ENCODE measurements at places on chromosomes 13 and 19.

GRCh38 chr13:29593605-29594297 is 1.7 kb downstream of the SLC7A1 start:
- DNase-seq = no peak

DNA sequence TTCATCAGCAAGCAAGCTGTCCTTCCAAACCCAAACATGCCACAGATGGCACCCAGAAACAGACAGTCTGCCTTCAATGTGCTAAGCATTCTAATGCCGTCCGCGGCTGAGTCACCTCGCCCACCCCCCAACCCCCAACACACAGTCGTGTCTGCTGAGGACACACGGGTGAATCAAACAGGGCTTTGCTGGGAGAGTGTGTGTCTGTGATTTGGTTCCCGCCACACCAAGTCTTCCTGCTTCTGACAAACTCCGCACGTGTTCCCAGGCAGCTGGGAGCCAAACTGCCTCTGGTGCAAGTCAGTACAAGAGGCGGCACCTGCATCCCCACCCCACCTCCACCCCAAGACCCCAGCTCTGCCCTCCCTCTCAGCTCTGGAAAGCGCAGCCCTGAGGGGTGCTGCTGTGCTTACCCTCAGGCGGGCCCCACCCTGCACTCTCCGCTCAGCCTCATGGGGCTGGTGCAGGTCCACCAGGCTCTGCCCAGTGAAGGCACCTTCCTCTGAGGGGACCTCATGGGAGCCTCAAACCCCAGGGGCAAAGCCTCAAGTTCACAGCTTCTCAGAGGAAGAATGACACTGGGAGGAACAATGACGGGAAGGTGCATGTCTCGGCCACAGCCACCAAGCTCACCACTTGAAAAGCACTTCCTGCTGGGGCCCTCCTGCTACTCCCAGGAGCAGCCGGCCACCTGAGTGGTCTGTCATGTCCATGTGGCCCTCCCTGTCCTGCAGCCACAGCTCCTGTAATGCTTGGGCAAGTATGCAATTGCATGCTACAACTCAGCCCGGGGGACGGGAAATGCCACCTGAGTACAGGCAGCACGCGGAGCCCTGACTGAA is 15.0 kb upstream of the SLC35E1 start:
- DNase-seq = peak; percentile 41

GRCh38 chr19:19530889-19531288 is 2.2 kb downstream of the YJEFN3 start:
- DNase-seq = no peak

DNA sequence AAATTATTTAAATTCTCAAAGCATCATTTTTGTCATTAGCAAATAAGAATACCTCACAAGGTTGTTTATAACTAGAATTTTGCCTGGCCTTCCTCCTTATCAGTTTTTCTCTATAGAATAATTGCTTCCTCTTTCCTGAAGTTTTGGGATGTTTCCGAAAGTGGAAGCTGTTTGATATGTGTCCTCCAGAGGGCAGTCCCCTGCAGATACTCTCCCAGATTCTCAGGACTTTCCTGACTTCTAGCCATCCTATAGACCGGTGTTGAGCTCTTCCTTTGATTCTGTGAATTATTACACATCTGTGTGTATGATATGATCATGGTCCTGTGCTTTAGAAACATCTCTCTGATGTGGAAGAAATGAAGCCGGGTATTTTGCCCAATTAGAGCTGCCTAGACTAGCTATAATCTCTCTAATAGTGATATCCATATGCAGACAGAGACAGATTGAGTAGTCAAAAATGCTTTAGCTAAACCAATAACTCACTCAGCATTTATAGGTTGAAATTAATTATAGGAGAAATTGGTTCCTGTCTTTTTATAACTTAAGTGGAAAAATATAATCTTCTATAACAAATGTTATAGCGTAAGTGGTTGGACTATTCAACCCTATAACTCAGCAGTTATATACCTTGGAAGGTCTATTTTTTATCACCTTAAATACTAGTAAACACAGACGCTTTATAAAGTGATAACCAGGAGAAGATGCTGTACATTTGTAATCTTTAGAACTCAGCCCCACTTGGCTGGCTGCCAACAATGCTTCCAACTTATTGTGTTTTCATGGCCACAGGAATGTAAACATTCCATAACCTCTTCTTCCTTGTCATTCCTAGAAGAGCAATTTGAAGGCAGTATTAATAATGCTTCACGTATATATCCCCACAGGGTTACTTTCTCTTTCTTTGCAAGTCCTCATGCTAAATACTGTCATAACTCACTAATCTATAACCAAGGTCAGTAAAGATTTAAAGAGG is 201.0 kb upstream of the RXFP2 start:
- no peak for DNase-seq

DNA sequence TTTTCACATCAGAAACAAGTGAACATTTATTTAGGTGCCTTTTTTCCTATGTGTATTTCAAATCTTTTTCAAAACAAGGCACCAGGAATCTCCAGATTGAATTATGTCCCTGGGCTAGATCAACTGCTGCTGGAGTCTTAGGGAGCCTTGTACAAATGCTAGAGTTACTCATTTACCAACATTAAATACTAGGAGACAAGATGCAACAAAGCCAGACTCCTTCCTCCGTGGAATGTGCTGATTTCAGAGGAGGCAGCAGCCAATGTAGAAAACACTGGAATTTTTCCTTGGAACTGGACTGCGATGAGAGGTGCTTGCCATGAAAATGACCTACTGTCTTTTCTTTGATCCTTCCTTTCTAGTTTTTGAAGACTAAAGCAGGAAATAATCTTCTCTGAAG is 1514.7 kb upstream of the MIR17HG start:
- DNase-seq = no peak

DNA sequence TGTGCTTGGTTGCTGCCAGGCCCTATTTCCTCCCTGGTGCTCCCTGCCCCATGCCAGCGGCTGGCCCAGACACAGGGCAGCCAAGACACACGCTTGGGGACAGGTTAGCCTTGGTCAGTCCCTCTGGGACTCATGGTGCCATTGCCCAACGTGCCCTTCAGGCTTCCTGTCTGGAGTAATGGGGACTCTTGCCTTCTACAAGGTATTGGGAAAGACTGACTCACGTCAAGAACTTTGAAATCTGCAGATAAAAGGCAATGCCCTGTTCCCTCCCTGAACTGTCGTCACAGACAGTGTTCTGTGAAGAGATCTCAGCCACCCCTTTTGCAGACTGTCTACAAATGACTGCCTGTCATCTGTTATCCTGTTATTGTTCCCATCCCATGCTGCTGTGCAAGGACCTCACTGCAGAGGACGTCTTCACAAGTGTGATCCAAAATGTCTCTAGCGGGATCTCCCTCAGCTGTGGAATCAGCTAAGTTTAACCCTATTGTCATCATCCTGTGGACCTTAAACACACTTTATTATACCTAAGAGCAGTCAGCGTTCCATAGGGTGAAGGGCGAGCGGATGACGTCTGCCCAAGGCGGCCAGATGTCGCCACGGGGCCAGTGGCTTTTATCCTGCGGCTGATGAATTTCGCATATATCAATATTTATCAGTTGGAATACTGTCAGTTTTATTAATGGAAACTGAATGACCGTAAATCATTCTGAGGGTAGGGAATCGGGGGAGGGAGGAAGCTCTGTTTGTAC is 59.0 kb downstream of the GSX1 start:
- DNase-seq = no peak

DNA sequence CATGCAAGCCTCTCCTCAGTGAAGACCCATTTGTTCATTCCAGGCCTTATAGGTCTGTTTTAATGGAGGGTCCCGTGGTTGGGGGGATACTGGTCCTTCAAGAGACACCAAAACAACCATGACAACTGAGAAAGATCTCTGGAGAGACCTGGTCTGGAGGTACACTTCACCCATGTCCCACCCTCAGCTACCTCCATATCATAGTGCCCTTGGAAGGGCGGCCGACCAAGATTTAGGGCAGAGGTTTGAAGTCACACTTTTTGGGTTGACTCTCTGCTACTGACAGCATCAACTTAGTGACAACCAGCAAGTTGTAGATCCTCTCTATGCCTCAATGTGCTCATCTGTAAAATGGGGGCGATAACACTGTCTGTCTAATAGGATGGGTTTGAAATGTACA is 177.3 kb downstream of the TSHZ3 start:
- DNase-seq = no peak

- no peak for DNase-seq
Measured at GRCh38 chr13:30338331-30338851, 31.0 kb upstream of the KATNAL1 start.

DNA sequence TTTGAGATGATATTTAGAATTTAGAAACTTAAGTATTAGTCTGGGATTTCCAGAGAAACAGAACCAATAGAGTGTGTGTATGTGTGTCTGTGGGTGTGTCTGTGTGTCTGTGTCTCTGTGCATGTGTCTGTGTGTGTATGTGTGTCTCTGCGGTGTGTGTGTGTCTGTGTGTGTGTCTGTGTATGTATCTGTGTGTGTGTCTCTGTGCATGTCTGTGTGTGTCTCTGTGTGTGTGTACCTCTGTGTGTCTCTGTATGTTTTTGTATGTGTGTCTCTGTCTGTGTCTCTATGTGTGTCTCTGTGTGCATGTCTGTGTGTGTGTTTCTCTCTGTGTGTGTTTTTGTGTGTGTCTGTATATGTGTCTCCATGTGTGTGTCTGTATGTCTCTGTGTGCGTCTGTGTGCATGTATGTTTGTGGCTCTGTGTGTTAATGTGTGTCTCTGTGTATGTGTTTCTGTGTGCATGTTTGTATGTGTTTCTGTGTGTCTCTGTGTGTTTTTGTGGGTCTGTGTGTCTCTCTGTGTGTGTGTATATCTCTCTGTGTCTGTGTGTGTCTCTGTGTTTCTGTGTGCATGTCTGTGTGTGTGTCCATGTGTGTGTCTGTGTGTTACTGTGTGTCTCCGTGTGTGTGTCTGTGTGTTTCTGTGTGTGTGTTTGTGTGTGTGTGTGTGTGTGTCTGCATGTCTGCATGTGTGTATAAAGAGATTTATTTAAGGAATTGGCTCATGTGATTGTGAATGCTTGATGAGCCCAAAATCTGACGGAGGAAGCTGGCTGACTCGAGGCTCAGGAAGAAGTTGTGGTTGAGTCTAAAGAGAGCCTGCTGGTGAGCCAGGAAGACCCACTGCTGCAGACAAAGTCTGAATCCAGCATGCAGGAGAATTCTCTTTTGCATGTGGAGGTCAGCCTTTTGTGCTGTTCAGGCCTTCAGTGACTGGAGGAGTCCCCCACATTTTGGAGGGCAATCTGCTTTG is 22.2 kb downstream of the GPR42 start:
- no peak for DNase-seq

DNA sequence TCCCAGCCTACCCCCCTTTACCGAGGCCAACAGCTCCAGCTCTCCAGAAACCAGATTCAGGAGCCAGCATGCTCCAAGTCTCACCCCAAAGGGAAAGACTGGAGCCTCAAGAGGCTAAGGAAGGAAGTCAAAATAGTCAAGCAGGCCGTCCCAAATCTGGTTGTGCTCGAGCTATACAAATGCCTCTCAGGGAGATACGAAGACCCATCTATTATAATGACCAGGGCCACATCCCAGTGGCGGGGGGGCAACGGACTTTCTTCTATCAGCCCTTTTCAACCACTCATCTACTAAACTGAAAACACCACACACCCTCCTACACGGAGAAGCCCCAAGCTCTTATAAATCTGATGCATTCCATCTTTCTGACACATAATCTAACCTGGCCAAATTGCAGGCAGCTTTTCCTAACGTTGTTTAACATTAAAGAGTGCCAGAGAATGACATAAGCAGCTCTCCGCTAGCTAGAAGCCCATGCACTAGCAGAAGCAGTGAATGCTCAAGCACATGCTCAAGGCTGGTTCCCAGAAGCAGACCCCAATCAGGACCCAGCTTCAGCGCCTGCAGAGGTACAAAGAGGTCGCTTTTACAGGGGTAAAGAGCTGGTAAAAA is 104.6 kb upstream of the ZNF98 start:
- no peak for DNase-seq

DNA sequence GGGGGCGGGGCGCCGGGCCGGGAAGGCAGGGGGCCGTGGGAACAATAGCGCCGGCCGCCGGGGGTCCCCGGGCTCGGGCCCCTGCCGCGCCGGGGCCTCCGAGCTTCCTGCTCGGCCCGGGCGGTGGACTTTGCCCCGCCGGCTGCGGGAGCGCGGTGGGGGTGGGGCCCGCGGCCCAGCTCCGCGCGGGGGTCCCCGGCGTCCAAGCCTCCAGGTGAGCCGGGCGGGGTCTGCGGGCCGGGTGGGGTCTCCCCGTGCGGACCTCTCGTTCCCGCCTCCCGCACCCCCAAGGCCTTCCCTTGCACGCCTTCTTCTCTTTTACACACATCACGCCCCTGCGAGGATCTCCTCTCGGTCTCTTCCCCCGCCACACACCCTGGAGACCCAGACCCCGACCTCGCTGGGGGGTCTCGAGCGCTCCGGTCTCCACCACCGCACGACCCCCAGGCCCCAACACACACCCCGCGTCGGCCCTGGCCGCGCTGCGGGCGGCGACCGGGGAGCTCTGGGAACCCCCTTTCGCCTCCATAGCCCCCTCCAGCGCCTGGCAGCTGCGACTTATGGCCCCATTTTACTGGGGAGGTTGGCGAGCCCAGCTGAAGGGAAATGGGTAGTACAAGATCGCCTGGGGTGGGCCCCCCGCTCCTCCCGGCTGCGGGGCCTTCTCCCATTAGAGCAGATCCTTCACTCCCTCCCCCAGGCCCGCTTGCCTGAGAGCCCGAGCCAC is 711 bp downstream of the CAMSAP3 start:
- no peak for DNase-seq

DNA sequence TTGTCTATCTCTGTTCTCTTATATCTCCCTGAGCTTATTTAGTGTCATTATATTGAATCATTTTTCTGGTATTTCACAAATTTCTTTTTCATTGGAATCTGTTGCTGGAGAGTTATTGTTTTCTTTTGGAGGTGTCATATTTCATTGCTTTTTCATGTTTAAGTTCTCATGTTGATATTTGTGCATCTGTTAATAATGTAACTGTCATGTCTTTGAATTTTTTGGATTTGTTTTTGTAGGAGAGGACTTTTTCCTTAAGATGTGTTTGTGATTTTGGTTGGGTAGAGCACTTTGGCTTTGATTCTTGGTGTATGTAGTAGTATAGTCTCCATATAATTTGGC is 64.0 kb downstream of the DNAJC3 start:
- DNase-seq = no peak

DNA sequence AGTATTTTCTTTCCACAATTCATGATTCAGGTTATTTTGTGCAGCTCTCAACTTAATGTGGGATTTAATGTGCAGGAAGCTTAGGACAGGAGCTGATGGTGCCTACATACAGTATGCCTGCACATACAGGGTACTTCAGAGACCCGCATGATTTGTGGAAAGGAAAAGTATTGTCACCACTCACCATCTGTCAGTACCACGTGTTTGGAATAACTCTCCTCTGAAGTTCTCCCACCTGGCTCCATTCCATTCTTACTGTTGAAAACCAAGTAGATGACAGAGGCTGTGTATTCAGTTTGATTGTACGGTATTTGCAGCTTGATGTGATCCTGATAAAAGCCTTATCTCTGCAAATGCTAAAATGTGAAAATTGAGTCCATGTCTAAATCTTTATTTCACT is 85.7 kb downstream of the ZAR1L start:
- no peak for DNase-seq

- DNase-seq = no peak
Measured at GRCh38 chr19:16207063-16207462, 9.4 kb downstream of the AP1M1 start.

- peak; percentile 94 for DNase-seq
Measured at GRCh38 chr19:5803752-5804515, 933 bp upstream of the NRTN start.
